ENCODE measurements at places on chromosomes 4 and X.
A peak's percentile ranks its signal among the peaks of the same experiment; 100 is the strongest.

DNA sequence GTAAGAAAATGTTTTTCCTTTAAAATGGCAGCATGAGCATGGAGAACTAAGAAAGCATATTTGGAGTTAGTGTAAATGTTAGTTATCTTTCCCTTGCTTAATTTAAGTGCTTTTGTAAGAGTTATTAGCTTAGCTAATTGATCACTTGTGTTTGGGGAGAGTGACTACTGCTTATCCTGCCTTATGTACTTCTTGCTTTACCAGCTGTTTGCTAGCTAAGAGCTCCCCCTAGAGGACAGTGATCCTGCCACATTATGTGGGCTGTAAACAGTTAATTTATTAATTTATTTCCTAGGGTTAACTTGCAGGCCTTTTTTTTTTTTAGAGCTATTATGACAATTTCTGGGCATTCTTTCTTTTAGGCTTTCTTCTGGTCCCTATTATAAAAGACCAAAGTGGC is 435.8 kb downstream of the MAGEB5 start:
- DNase-seq = no peak

- no peak for DNase-seq
Observed at GRCh38 chr4:76892601-76893000, 5.3 kb downstream of the SOWAHB start.

GRCh38 chrX:43758044-43758443 is 101.9 kb downstream of the MAOA start:
- DNase-seq = no peak

DNA sequence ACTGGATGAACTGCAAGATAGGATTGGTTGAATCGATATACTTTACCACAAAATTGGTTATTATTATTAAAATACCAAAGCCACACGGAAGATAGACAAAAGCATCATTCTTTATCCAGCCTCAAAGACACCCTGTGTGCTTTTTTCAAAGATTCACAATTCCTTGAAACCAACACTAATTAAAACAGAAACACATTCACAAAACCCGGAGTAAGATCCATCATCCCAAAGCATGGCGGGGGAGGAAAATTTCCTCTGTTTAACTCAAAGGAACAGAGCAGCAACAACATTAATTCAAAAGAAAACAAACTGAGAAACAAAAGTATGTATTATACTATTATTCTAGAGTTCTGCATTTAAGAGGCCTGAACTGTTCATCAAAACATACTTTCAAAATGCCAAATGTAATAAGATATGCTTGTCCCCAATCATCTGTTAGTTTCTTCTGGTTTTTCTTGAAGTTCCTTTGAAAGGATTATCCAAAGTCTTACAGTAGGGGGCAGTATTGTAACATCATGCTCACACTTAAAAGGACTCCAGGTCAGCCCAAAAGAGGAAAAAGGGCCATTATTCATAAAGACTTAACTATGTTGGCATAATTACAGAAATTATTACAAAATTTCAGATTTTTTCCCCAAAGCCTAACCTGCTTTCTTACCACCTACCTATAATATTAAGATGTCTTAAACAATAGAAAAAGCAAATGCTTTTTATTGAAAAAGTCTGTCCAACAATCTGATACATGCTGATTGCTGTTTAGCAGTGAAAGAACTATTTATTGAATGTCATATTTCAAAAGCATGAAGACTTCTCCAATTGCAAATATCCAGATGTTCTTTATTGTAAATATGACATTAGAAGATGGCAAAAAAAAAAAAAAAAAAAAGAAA is 168.7 kb downstream of the SCFD2 start:
- DNase-seq = no peak

GRCh38 chr4:168877511-168878491 is 132.3 kb downstream of the CBR4 start:
- DNase-seq = no peak

- DNase-seq = no peak
Observed at GRCh38 chr4:24489870-24490269, 94.5 kb downstream of the DHX15 start.

DNA sequence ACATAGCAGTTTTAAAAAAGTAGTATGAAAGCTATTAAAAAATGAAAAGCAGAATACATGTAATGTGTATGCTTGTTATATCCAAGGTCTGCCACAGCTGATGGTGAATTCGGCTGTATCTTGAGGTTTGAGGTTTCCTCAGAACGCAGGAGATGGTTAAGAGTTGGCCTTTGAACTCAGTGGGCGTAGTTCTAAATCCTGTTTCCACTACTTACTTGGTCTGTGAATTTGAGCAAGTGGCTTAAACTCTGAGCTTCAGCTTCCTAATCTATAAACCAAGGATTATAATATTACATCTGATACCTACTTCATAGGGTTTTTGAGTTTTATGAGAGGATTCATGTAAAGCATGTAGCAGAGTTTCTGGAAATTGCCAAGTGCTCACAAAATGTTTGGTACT is 125.2 kb downstream of the STIM2 start:
- DNase-seq = no peak

DNA sequence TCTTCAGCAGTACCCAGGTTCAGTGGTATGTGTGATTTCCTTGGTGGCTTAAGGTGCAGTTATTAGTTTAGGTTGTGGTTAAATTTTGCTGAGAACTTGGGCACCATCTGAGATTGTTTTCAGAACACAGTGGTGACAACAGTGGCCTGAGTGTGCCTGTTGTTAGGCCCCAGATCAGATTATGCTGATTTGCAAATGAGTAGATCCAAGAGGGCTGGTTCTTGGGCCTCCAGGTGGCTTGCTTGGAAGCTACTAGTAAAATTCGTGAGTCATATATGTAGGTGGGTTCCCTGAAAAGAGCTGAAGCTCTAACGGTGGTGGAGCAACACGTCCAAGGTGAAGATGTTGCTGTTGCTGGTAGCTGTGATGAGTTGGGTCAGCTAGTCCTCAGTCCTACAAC is 2619.6 kb downstream of the PCDH7 start:
- DNase-seq = no peak

- no peak for DNase-seq
Observed at GRCh38 chr4:24551492-24552289, 32.7 kb downstream of the DHX15 start.

DNA sequence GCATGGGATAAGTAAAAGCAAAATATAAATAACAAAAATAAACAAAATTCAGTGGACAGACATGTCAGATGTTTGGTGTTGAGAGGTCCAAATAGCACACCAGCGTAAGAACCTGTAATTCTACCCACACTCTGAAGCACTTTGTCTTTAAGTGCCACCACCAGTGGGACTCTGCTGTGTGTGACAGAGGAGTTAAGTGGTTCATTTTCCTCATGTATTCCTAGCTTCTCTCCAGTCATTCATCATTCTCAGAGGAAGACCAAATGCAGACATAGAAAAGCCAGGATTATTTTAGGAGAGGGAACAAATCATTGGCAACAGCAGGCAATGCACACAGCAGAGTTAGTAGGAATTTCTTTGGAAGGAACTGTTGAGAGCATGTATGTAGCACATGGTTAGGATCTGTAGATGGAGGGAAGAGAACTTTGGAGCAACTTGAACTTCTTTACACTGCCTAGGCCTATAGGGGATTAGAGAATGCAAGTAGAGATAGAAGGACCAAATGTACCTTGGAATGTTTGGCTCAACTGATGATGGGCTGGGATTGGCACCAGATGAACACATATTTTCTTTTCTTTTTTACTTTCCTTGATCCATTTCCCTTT is 43.0 kb upstream of the ARHGAP24 start:
- no peak for DNase-seq

GRCh38 chrX:138866643-138867042 is 155.1 kb upstream of the FGF13 start:
- DNase-seq = no peak

- DNase-seq = no peak
Observed at GRCh38 chrX:129786210-129786651, 6.5 kb downstream of the SASH3 start.

DNA sequence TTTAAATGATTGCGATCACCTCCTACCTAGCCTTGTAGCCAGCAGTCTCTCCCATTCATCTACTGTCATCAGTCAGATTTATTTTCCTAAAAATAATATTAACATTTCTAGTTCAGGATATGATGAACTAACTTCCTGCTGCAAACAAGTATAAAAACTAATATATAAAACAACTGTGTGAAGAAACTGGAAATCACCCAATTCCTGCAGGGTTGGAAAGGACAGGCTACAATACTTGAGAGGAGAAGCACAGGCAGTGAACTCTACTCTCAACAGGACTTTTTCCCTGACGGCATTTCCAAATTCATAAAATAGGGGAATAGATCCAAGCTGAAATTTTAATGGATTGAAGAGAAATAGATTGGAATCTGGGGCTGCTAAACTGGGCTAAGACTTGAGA is 14.2 kb upstream of the BBS12 start:
- DNase-seq = no peak

- no peak for DNase-seq
Observed at GRCh38 chrX:10178866-10179463, 22.2 kb downstream of the CLCN4 start.

GRCh38 chrX:133258481-133258880 is 40.3 kb upstream of the TFDP3 start:
- no peak for DNase-seq

DNA sequence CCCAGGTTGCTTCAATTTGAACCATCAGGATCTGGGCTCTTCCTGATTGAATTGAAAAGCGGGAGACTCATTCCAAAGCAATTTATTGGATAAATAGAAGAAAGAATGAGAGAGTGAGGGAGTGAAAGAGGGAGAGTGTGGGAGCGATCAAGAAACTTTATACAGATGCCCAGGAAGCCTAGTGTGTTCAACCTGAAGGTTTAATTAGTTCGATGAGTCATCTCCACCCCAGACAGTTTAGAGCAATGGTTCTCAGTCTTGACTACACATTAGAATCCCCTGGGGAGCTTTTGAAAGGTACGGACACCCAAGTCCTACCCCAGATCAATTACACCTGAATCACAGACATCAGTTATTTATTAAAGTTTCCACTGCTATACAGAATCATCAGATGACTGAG is 61.5 kb downstream of the GEMIN8 start:
- DNase-seq = no peak

DNA sequence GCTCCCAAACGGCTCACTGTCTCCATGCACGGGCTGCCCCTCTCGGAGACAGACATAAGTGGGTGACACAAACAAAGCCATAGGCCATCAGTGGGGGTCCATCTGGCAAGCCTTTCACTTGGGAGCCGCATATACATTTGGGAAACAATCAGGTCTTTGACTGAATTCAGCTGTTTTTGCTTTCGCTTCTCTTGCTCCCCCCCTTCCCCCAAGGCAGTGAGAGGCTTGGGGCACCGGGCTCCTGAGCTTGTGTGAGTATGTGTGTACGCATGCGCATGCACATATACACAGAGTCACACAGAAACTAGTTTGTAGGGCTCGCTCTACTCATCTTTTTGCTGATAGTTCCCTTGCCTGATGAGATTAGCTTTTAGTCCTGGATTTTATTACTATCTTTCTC is 284.4 kb downstream of the AFF2 start:
- no peak for DNase-seq

DNA sequence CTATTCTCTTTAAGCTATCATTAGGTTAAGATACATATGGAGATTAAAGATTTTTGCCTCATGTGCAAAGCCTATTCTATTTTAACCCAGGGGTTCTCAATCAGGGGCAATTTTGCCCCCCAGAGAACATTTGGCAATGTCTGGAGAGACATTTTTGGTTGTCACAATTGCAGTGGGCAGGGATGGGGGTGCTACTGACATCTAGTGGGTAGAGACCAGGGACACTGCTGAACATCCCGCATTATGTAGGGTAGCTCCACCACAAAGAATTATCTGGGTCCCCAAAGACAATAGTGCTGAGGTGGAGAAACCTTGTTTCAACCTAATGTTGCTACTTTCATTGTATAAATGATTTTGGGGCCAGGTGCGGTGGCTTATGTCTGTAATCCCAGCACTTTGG is 13.2 kb upstream of the CA5B start:
- no peak for DNase-seq

GRCh38 chr4:20615486-20616260 is 84.6 kb upstream of the PACRGL start:
- DNase-seq = no peak

- no peak for DNase-seq
Observed at GRCh38 chr4:86720508-86721068, 126.5 kb downstream of the PTPN13 start.

- no peak for DNase-seq
Observed at GRCh38 chrX:45852884-45853283, 652.2 kb upstream of the DIPK2B start.

- DNase-seq = peak; percentile 15
Observed at GRCh38 chr4:77104791-77105540, 29.2 kb upstream of the CCNI start.

- no peak for DNase-seq
Observed at GRCh38 chr4:155571184-155571944, 95.3 kb upstream of the GUCY1A1 start.

GRCh38 chrX:122941806-122942205 is 242.3 kb upstream of the GRIA3 start:
- no peak for DNase-seq

DNA sequence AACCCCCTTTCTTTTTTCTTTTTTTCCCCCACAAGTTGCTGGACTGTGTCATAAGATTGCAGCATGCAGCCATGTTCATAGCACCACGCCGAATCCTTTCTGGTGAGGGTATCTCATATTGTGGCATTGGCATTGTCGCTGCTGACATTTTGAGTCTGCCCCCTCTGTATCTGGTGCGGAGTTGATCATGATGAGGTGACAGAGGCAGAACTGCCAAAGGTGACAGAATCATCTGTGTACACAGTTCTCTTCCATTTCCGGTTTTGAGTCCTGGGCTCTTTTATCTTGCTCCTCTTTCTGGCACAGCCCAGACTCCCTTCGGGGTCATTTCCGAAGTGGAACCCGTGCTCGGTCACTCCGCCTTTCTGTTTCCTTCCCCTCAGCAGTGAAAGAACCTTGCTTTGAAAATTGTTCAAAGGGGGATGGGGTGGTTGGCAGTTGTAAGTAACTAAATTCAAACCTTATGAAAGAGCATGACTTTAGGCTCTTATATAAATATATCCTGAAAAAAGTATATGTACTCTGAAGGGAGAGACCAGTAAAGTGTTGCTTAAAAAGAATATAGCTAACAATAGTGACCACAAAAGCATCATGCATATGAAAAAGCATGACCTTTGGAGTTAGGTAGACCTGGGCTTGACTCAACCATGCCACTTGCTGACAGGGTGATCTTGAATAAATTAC is 55.0 kb upstream of the BMP2K start:
- DNase-seq = no peak

- DNase-seq = no peak
Observed at GRCh38 chrX:43741843-43742573, 85.9 kb downstream of the MAOA start.

GRCh38 chr4:18067031-18067430 is 45.5 kb upstream of the LCORL start:
- no peak for DNase-seq

- no peak for DNase-seq
Observed at GRCh38 chr4:5810151-5810550, 82.7 kb downstream of the CRMP1 start.
